Fibroblast of lung (primary cell): ENCODE measurements at places on chromosomes 6 and 20. TPM values are rescaled to one million over a fixed set of nuclear protein-coding genes. Genes with fewer than 3 reads are reported as not detected.

AKAP7 gene
- total RNA-seq: 5.8 and 7.7 TPM in 2 replicates

EYA4 gene
- total RNA-seq: 23.9 and 38.0 TPM in 2 replicates

PHF3 gene
- 56.8 and 71.5 TPM in 2 replicates for total RNA-seq

DLK2 gene
- under 0.01 and 0.17 TPM in 2 replicates for total RNA-seq

TRIM15 gene
- not detected in 2 replicates for total RNA-seq

SLC22A2 gene
- not detected in 2 replicates for total RNA-seq

TMC2 gene
- under 0.01 TPM in 2 replicates for total RNA-seq

COMMD7 gene
- total RNA-seq: 26.7 and 39.6 TPM in 2 replicates

DNAH8 gene
- total RNA-seq: under 0.01 TPM in 2 replicates

RHAG gene
- total RNA-seq: not detected in 2 replicates

TSHZ2 gene
- total RNA-seq: 2.6 and 5.4 TPM in 2 replicates

TREM2 gene
- total RNA-seq: under 0.01 and 0.17 TPM in 2 replicates

MMP24OS gene
- 24.4 and 30.1 TPM in 2 replicates for total RNA-seq

ID4 gene
- total RNA-seq: 0.83 and 3.1 TPM in 2 replicates

BCAS1 gene
- under 0.01 and 0.17 TPM in 2 replicates for total RNA-seq

ENPP1 gene
- 13.1 and 85.4 TPM in 2 replicates for total RNA-seq

RIMS1 gene
- total RNA-seq: 2.3 and 3.9 TPM in 2 replicates

CASP8AP2 gene
- 12.8 and 13.4 TPM in 2 replicates for total RNA-seq

PRKN gene
- 4.6 and 5.6 TPM in 2 replicates for total RNA-seq

KIF6 gene
- total RNA-seq: 0.77 and 0.83 TPM in 2 replicates

TSBP1 gene
- total RNA-seq: under 0.01 TPM in 1 of 2 replicates, not detected in the other

RNF217 gene
- total RNA-seq: 10.5 and 13.2 TPM in 2 replicates

CLIC5 gene
- not detected in 2 replicates for total RNA-seq

ARMC12 gene
- 0.50 and 1.0 TPM in 2 replicates for total RNA-seq

GNRH2 gene
- total RNA-seq: not detected in 2 replicates

UNC5CL gene
- 0.17 and 0.26 TPM in 2 replicates for total RNA-seq

IPCEF1 gene
- 0.26 and 0.33 TPM in 2 replicates for total RNA-seq

MSH5 gene
- 2.3 and 4.3 TPM in 2 replicates for total RNA-seq

POPDC3 gene
- 6.7 and 14.2 TPM in 2 replicates for total RNA-seq

SUMO4 gene
- total RNA-seq: 1.0 and 2.1 TPM in 2 replicates

JPH2 gene
- 0.51 and 0.66 TPM in 2 replicates for total RNA-seq

OR14J1 gene
- total RNA-seq: not detected in 2 replicates

LST1 gene
- not detected in 2 replicates for total RNA-seq

CST2 gene
- total RNA-seq: not detected in 2 replicates

TRIM26 gene
- total RNA-seq: 20.5 and 22.5 TPM in 2 replicates
